Stimulated activated CD4-positive, alpha-beta T cell treated with anti-CD3 and anti-CD28 coated beads, Interleukin-1b, Interleukin-23, amount 100 ng/mL, for 1 hour (primary cell): ENCODE measurements at places on chromosomes 12 and 14.

GRCh38 chr12:115296613-115297198 lies 612.7 kb upstream of the TBX3 start:
- no peak for DNase-seq

- no peak for DNase-seq
Observed at GRCh38 chr12:50353869-50354593, 42.4 kb downstream of the FAM186A start.

- no peak for DNase-seq
Observed at GRCh38 chr12:88946372-88946997, 366.2 kb upstream of the KITLG start.

DNA sequence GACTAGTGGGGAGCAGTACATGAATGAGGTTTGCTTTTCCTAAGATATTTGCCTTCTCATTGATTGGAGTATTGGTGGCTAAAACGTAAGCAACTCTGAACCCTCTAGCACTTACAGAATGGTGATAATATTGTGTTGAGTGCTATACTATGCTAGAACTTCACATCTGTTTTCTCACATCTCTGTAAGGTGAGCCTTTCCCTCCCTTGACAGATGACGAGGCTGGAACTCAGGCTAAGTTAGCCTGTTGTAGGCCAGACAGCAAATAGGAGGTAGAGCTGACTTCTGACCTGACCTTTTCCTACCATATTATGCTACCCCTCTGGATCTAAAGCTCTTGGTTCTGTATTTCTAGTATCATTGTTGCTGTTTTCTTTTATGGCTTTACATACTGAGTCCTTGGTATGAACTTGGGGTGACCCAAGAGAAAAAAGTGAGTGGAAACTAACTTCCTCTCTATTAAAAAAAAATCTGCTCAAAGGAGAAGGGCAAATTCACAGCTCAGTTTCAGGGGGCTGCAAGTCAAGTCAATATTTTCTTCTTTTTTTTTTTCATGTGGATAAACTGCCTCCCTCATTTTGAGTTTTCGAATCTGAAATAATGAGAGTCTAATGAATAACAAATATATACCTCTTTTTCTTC lies 85.9 kb downstream of the CRADD start:
- DNase-seq, result no peak

DNA sequence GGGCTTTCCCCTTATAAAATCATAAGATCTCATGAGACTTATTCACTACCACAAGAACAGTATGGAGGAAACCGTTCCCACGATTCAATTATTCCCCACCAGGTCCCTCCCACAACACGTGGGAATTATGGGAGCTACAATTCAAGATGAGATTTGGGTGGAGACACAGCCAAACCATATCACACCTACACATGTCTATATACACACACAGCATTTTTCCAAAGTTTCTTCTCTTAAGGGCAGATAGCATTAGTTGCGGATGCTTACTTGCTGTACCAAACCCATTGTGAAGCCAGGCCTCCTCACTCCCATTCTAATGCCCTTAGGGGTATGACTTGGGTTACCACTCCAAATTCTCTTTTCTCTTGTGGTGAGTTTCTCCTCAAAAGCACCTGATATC lies 104.1 kb upstream of the RAP1B start:
- DNase-seq, result no peak

DNA sequence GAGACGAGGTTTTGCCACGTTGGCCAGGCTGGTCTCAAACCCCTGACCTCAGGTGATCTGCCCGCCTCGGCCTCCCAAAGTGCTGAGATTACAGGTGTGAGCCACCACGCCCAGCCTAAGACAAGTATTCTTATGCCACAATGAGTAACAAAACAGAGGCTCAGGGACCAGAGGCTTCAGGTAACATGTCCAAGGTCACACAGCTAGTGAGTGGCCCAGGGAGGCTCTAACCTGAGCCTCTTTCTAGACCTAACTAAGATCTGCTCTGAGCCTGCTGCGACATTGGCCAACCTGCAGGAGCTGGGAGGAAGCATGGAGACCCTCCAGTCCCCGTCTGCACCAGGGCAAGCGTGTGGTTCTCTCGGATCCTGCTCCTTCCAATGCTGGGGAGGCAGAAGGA lies 77.9 kb downstream of the FOXN3 start:
- no peak for DNase-seq

DNA sequence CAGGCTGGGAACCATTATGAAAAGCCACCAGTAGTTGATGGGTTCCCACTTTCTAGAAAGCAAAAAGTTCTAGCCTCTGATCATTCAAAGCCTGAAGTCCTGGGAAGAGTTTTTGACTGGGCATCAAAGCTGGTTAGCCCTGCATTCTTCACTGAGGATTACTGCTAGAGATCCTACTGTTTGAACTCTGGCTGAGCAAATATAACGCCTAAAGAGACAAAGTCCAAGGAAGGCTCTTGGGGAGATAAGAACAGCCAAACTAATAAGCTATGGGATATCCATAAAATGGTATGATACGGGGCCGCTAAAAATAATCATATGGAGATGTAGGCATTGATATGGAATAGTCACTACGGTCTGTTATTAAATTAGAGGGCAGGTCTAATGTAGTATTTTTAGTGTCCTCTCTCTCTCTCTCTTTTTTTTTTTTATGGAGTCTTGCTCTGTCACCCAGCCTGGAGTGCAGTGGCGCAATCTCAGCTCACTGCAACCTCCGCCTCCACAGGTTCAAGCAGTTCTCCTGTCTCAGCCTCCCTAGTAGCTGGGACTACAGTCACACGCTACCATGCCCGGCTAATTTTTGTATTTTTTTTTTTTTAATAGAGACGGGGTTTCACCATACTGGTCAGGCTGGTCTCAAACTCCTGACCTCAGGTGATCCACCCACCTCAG lies 35.5 kb downstream of the PLXNC1 start:
- no peak for DNase-seq

DNA sequence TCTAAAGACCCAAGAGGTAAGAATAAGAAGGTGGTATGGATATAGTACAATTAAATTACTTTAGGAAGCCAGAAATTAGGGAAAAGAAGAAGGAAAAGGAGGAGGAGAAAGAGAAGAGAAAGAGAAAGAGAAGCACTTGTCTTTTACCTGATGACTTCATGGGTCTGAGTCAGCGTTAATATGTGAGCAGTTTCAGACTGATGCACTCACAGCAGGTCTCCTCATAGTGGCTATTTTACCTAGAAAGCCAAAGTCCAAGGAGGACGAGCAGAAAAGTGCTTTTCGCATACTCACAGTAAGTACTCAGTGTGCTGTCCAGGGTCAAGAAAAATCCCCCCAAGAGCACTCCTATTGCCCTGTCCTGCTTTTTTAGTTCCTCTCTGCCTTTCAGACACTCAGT lies 222.1 kb downstream of the C12orf42 start:
- no peak for DNase-seq

DNA sequence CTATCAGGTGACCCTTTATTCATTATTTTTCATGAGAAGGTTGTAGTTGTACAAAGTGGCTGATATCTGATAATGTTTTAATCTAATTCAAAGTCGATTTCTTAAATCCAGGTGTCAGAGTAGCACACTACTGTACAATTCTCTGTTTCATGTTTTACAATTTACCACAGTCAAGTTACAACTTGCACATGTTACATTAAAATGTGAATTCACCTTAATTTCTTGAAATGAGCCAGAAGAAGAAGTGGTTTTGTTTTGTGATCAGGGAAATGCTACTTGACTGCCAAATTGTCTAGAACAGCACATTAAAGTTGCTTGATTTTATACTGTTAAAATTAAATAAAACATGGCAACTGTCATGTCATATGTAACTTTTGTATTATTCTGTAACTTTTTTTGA lies 23.2 kb downstream of the LRRK2 start:
- DNase-seq, result no peak

GRCh38 chr12:61542551-61542950 lies 717.7 kb upstream of the USP15 start:
- no peak for DNase-seq

GRCh38 chr12:124625867-124626675 lies 58.7 kb upstream of the NCOR2 start:
- no peak for DNase-seq

DNA sequence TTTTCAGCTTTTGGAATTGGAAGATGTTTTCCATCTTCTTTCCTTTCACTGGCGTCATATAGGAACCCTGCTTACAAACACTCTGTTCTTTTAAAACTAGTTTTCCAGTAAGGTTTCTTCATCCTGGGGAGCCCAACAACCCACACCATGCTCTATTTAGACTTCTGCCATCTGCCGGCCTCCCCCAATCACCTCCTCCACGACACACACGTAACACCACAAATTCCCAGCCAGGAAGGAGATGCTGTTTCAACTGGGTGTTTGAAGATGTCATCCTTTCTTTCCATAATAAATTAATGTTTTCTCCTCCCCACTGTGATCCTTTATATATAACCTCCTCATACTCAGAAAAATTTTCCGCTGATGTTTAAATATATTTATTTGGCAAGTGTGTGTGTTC lies 231.4 kb upstream of the DDHD1 start:
- no peak for DNase-seq

GRCh38 chr14:55103005-55103640 lies 25.9 kb upstream of the LGALS3 start:
- no peak for DNase-seq

- no peak for DNase-seq
Observed at GRCh38 chr14:23465261-23465660, 4.2 kb upstream of the NGDN start.

GRCh38 chr14:50530358-50530757 lies 2.0 kb downstream of the MAP4K5 start:
- DNase-seq, result no peak

GRCh38 chr14:29741909-29742401 lies 185.7 kb downstream of the PRKD1 start:
- no peak for DNase-seq

DNA sequence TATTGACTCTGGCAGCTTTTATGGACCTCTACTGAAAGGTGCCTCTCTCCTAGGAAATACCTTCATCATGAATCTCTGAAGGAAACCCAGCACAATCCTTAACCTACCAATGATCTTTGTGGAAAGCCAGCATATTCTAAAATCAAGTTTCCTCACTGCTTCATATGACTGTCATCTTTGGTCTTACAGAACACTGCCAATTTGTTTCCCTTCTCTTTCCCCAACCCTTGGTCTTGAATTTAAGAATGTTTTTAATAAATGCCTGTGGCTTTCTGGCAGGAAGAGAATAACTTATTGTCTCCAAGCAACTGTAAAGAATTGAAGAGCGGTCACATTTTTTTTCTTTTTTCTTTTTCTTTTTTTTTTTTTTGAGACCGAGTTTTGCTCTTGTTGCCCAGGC lies 427.6 kb downstream of the IPO8 start:
- DNase-seq, result no peak

DNA sequence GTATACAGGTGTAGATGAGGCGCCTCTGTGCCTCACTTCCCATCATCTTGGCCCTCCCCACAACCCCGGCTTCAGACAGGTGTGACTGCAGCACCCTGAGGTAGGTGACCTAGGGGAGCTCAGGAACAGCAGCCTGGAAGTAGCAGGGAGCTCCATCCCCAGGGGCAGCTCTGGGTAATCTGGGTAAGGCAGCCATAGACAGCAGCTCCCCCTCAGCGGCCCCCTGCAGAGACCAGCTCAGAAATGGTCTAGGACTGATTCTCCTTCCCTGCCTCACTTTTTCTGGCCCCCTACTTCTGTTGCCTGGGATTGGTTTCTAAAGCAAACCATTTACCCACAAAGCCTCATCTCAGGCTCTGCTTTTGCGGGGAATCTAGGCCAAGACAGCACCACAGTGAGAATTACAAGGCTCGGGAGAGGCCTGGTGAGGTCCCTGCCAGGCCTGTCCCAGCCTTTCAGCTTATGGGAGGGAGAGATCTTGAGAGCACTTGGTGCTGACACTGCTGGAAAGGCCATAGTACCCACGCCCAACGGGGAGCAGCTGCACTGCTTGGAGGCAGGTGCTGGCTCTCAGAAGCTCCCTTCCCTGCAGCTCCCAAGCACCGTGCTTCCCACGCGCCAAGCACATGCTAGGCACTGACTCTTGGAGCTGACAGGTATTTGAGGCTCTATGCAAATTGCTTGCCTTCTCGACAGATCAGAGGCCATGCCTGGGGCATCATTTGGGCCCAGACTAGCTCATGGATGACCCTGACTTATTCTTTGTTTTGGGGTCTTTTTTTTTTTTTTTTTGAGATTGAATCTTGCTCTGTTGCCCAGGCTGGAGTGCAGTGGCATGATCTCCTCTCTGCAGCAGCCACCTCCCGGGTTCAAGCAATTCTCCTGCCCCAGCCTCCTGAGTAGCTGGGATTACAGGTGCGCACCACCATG lies 45.1 kb upstream of the TRAF3 start:
- DNase-seq, result no peak

GRCh38 chr14:52907949-52908348 lies 42.9 kb downstream of the FERMT2 start:
- DNase-seq, result no peak

DNA sequence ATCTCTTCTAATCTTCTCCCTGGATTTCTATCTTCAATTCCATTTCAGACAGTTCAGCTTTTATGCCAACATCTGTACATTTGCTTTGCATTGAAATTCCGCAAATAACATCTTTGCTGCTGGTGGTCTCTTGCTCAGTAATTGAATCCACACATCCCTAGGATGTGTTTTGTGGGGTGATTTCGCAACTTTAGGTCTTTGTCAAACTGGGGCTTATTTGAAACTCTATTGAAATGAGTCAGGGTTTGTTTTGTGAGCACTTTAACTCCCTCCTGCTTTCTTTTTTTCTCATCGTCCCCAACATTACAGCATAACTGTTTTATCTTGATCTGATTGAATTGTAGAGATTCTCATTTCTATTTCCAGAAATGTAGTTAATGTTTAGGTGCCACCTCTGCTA lies 404.3 kb downstream of the NPAS3 start:
- DNase-seq, result no peak

GRCh38 chr12:93115198-93115601 lies 186.1 kb upstream of the EEA1 start:
- no peak for DNase-seq

DNA sequence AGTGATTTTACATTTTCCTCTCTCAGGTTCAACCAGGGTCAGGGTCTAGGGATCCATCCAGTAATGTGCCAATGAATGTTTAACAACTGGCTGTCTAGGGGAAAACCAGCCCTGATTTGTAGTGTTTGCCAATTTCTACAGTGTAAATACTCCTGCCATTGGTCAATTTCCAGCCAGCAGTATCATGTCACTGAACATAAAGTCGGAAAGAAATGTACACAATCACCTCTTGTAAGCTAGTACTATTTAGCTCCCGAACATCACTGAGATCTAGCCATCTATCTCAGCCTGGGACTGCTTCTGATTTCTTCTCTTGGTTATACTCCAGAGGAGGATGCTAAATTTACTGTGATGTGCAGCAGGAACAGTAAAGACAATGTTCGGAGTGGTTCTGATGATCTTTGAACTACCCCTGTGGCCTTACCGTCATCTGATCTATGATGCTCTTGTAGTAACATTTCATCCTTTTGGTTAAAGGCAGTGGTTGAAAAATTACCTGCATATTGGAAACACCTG lies 36.7 kb upstream of the EGLN3 start:
- no peak for DNase-seq

DNA sequence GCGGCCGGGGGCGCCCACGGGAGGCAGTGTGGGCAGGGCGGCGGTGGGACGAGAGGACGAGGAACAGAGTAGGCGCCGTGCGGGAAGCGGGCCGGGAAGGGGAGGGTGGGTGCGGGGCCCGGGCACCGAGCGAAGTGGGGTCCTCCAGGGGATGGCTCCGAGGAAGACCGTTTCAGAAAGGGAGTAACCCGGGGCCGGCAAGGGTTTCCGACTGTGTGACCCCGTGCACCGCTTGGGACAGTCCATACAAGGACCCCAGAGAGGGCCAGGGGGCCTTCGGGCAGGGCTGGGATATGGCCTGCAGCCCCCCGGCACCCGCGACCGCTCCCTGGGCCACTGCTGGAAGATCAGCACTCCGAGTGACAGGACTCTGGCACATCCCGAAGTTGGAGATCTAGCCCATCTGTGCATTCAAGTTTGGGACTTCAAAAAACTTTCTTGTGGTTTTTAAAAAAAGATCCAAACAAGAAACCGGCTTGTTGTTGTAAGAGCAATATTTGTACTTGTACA lies 448 bp downstream of the TSPAN9 start:
- DNase-seq, result no peak
